ENCODE measurements at places on chromosomes 3 and 15.

DNA sequence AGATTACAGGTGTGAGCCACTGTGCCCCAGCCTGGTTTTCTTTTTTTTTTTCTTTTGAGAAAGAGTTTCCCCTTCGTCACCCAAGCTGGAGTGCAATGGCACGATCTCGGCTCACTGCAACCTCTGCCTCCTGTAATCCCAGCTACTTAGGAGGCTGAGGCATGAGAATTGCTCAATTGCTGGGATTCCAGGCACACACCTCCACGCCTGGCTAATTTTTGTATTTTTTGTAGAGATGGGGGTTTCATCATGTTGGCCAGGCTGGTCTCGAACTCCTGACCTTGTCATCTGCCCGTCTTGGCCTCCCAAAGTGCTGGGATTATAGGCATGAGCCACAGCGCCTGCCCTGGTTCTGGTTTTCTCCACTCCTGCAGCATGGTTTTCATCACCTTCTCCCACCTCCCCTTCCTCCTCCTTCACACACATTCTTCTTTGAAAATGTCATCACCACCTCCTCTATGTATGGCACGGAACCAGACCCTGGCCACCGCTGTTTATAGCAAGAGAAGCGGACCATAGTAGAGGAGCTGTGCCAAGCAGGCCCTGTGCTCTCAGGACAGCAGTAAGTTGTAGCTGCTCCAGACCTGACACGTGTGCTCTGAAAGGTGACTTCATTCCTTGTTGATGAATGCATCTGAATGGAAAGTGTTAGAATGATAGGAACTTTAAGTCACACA is 14.6 kb upstream of the AHSG start:
- DNase-seq: no peak

GRCh38 chr3:114596147-114596546 is 302.3 kb downstream of the TIGIT start:
- no peak for DNase-seq

GRCh38 chr15:58064082-58064979 is 1.2 kb downstream of the ALDH1A2 start:
- no peak for DNase-seq

DNA sequence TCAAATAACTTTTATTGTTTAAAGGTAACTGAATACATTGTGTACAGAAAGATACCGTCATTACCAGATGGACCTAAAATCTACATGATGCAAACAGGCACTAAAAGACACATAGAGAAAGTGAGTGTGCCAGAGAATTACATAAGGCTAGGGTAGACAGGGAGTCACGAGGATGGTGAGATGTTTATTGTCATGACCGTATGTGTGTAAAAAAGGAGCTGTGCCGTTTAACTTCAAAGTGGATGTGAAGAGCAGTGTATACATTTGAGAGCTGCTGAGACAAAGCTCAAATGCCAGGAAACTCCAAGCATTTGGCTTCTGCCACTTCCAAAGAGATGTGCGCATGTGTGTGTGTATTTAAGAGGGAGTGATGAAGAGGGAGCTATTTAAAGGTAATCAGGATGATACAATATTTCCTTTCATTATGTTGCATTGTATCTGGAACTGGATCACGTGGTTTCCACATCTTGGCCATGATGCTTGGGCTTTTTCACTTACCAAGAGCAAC is 51.4 kb upstream of the IGF1R start:
- DNase-seq: no peak

DNA sequence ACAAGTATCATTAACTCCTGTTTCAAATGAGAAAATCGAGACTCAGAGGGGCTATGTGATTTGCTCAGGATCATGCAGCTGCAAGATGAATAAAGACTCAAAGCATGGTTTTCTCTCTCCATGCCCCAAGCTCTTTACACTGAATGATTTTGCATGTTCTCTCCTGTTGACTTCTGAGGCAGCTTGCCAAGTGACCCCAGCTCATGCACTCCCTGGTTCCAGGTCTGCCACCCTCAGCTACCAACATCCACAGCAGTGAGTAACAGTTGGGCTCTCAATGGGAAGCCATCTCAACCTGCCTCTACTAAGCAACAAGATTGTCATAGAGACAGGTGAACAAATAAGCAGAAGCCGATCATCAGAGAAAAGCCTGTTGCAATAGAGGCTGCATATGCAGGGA is 116.9 kb upstream of the GADL1 start:
- DNase-seq: no peak

DNA sequence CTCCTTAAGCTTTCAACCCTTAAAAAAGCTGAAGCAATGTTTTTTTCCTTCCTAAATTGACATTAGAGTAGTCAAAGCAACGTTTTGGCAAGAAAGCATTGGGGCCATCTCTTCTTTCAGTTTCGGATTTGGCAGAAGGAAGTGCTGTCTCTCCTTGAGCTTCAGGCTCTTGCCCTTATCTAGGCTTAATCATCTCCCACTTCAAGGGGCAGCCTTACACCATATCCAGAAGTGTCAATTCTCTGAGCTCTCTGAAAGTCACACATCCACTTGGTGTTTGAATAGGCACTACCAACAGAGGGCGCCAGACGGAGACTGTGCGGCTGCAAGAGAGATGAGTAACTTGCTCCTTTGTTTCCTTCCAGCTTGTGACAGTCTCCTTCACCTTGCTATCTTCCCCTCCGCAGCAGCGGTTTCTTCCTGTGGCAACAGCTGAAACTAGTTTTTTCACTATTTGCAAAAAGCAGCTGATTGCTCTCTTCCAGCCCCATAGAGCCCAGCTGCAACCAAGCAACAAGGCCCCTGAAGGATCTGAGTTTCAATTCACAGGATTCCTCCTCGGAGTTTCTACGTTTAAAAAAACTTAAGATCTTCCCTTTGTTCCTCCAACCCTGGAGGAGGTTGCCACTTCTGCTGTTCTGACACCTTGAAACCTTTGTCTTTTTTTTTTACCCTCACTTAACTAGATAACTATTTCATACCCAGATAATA is 147.0 kb upstream of the SLCO3A1 start:
- peak; percentile 29 for DNase-seq

DNA sequence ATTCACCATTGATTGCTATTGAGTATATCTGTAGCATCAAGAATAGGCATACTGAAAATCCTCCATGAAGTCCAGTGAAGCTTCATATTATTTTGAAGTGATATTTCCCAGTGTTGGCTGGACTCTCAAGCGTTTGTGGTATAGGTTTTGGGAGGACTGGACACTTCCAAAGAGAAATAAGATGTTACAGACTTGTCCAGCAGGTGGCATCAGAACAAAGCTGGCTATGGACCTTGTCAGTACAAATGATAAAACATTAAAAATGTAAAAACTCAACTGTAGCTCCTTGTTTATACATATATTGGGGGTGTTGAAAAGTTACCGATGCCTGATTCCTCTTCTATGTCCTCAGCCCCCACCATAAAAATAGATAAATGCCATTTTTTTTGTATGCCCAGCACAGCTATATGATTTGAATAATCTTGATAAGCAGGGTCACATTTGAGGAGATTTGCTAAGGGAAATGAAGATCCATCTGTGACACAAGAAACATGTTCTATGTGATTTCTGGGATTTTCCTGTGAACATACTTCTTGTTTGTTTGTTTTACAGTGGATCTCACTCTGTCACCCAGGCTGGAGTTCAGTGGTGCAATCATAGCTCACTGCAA is 54.5 kb upstream of the GOLGA6B start:
- peak; percentile 55 for DNase-seq
